Activated CD4-positive, alpha-beta T cell treated with anti-CD3 and anti-CD28 coated beads, Interleukin-2, amount 50 U/mL, for 1 hour (primary cell): ENCODE measurements at places on chromosomes 7 and 10.

DNA sequence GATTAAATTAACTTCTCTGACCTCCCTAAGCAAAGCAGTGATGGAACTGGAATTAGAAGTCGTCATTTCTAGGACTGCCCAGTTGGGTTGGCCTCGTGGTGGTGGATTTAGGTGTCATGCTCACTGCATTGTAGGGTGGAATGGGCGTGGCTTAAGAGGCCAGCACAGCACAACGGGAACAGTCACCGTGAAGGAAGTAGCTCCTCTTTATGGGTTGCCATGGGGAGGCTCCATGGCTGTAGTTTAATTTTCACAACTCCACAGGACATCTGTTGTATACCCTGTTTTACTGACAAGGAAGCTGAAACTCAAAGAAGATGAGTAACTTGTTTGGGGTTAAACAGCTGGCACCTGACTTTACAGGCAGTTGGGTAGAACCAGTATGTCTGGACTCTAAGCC is 208.3 kb downstream of the CELF2 start:
- DNase-seq, result peak; percentile 52

- no peak for DNase-seq
Observed at GRCh38 chr10:72610466-72610865, 15.4 kb downstream of the MICU1 start.

DNA sequence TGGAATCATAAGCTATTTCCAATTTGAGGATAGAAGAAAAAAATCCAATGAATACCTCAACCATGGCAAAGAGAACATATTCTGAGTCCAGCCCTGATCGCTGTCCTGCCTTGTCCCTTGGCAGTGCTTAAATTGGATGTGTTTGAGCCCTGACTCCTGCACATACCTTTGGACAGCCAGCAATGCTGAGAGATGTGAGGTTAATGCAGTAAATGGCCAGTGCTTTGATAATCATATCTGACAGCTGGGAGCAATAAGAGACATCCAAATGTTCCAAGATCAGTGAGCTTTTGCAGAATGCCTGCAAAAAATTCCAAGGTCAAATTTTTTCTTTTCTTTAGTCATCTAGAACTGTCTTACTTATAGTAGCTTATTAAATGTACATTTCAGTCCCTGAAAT is 80.1 kb upstream of the LRRC17 start:
- DNase-seq, result no peak

- DNase-seq, result peak; percentile 21
Observed at GRCh38 chr7:100407285-100408180, 21.0 kb downstream of the ZCWPW1 start.

DNA sequence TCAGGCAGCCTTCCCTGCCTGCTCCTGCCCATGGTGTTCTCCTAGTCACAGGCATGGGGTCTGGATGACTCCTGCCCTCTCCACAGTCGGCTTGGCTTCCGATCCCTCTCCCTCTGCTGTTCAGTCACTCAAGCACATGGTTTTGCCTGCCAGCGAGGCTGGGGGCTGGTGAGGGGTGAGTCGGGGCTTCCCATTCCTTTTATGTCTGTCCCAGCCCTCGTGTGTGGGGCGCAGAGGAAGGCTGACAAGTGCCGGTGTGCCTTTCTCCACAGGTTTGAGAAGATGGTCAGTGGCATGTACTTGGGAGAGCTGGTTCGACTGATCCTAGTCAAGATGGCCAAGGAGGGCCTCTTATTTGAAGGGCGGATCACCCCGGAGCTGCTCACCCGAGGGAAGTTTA is 40.1 kb downstream of the TACR2 start:
- DNase-seq, result no peak

GRCh38 chr10:31359979-31360378 is 41.0 kb downstream of the ZEB1 start:
- no peak for DNase-seq

DNA sequence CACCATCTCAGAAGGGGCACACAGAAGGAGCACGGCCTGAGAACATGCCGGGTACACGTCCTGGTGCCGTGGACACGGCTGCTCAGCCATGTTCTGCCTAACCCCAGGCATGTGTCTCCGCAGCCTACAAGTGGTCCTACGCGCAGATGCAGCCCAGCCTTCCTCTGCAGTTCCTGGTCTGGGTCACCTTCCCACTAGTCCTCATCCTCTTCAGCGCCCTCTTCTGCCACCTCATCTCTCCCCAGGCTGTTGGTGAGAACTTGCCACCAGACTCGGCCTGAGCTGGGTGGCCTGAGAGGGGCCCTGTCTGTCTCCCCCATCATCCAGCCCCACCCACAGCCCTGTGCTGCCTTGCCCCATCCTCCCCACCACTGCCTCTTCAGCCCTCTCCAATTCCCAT is 5.3 kb downstream of the CLCN1 start:
- DNase-seq, result no peak
